ENCODE measurements at places on chromosomes 2 and 18. TPM values are rescaled to one million over a fixed set of nuclear protein-coding genes. Genes with fewer than 3 reads are reported as not detected.

Gene RAB17
- total RNA-seq, result 13.6 TPM

Gene CRYBA2
- total RNA-seq, result not detected

Gene LRATD1
- total RNA-seq, result 129 TPM

Gene EMILIN2
- 33.6 TPM for total RNA-seq

Gene FZD7
- total RNA-seq, result 26.1 TPM

Gene TOGARAM2
- 0.36 TPM for total RNA-seq

Gene HOXD9
- total RNA-seq, result 29.1 TPM

Gene FTCDNL1
- total RNA-seq, result 5.7 TPM

Gene EN1
- not detected for total RNA-seq

Gene AUP1
- total RNA-seq, result 124 TPM

Gene MOGAT1
- not detected for total RNA-seq

Gene RAMP1
- total RNA-seq, result 75.3 TPM

Gene GAL3ST2
- total RNA-seq, result not detected

Gene CD8B
- 1.1 TPM for total RNA-seq

Gene MFSD2B
- total RNA-seq, result not detected

Gene MROH2A
- 2.3 TPM for total RNA-seq

Gene CD8B2
- total RNA-seq, result 1.2 TPM

Gene RND3
- total RNA-seq, result 26.2 TPM

Gene FOXI3
- 0.40 TPM for total RNA-seq

Gene DNAH7
- total RNA-seq, result 10.1 TPM

Gene OXER1
- 4.5 TPM for total RNA-seq

Gene WDR54
- total RNA-seq, result 19.4 TPM

Data from prostate gland (tissue), 2 donors.